ENCODE measurements at places on chromosomes 4 and X.

- no peak for DNase-seq
Observed at GRCh38 chrX:49101629-49101984, 21.9 kb upstream of the WDR45 start.

DNA sequence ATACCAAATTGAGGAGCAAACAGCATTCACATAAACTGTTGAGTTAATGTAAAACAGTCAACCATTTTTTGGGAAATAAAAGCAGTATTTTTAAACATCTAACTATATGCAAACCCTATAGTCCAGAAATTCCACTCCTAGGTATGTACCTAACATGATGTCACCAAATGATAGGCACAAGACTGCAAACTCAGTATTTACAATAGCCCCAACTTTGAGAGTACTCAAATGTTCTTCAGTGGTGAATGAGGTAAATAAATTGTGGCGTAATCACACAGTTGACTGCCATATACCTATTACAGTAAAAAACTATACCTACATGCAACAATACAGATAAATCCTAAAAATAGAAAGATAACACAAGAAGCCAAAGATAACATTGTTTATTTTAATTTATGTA is 1243.8 kb upstream of the ADGRL3 start:
- no peak for DNase-seq

DNA sequence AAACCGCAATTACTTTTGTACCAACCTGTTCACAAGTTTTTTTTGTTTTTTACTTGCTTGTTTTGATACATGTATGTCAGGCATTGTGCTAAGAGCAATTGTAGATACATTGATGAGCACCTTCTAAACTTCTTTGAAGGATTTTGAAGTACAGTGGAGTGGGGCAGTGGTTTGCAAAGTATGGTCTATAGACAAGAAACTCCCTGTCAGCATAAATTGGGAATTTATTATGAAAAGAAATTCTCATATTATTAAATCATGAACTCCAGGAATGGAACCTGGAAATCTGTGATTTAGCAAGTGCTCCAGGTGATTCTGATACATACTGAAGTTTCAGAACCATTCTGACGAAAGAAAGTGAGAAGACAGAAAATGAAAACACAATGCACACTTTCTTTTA is 733.4 kb downstream of the C4orf33 start:
- DNase-seq = no peak

GRCh38 chr4:113935190-113935589 is 44.3 kb downstream of the ARSJ start:
- DNase-seq = no peak

GRCh38 chr4:174340714-174341113 is 57.0 kb downstream of the CEP44 start:
- DNase-seq = no peak

GRCh38 chr4:6448476-6449170 is 23.8 kb downstream of the PPP2R2C start:
- DNase-seq = no peak

GRCh38 chr4:25013756-25014661 is 16.7 kb downstream of the LGI2 start:
- no peak for DNase-seq

GRCh38 chrX:154029439-154029838 is 9.7 kb upstream of the IRAK1 start:
- no peak for DNase-seq

DNA sequence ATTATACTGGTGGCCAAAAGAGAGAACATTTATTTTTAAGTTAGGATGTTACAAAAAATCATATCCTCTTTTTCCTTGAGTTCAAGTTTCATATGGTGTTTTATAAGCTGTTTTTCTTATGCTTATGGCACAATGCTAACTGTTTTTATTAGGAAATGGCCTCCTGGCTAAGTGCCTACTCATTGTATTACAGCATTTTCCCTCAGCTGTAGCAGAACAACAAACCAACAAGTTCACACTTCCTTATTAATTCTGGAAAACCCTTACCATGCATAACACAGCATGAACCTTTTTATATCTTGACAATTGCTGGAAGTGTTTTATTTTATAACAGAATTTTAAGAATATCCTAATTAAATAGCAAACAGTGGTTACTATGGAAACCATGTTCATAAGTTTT is 165.8 kb downstream of the GASK1B start:
- DNase-seq = no peak

- no peak for DNase-seq
Observed at GRCh38 chrX:46258356-46258755, 286.9 kb downstream of the ZNF674 start.

DNA sequence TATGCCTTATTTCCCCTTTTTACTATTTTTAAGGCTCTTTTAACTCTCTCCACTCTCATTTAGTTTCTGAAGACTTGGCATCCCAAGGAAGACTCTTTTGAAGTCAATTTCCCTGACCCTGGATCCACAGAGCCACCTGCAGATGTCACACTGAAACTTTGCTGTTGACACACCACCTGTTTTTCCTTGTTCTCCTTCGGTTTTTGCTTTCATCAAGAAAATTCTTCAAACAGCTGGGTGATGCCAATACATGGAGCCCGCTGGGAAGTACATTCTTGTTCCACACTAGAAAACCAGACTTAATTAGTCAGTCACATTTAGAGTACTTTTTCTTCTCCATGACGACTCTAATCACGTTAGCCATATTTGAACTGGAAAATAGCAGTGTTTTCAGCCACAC is 293.9 kb downstream of the PDGFC start:
- DNase-seq = no peak

All from stimulated activated CD8-positive, alpha-beta memory T cell treated with anti-CD3 and anti-CD28 coated beads, Interleukin-7, amount 100 ng/mL, for 48 hours (primary cell).